ENCODE measurements at places on chromosomes 3 and 15. TPM values are rescaled to one million over a fixed set of nuclear protein-coding genes. Genes with fewer than 3 reads are reported as not detected.

The CDC25A gene
- total RNA-seq: 10.9 TPM

The P2RY1 gene
- 0.36 TPM for total RNA-seq

The DUOXA2 gene
- not detected for total RNA-seq

The LPP gene
- 6.3 TPM for total RNA-seq

The IL16 gene
- not detected for total RNA-seq

The NAALADL2 gene
- total RNA-seq: not detected

The PIGBOS1 gene
- 26.5 TPM for total RNA-seq
